ENCODE measurements at places on chromosomes 7 and 10. TPM values are rescaled to one million over a fixed set of nuclear protein-coding genes. Genes with fewer than 3 reads are reported as not detected.

Gene DHX32
- 37.7 TPM for total RNA-seq

Gene CTBP2
- total RNA-seq, result 75.1 TPM

DNA sequence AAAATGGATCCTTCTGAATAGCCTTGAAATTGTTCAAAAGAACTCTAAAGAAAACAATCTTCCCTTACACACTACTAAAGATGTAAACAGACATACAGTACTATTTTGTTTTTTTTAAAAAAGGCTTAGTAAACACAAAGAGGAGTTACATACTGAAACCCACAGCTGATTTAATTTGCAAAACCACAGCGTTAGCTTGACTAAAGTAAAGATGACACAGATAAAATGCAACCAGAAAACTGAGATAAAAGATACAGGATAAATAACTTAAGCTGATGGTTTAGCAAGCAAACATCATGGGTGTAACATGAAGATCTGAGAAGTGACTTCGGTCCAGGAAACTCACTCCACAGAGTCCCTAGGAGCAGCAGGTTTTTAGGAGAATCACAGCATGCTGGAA is 21.8 kb downstream of the PRKCQ start:
- DNase-seq, result no peak

DNA sequence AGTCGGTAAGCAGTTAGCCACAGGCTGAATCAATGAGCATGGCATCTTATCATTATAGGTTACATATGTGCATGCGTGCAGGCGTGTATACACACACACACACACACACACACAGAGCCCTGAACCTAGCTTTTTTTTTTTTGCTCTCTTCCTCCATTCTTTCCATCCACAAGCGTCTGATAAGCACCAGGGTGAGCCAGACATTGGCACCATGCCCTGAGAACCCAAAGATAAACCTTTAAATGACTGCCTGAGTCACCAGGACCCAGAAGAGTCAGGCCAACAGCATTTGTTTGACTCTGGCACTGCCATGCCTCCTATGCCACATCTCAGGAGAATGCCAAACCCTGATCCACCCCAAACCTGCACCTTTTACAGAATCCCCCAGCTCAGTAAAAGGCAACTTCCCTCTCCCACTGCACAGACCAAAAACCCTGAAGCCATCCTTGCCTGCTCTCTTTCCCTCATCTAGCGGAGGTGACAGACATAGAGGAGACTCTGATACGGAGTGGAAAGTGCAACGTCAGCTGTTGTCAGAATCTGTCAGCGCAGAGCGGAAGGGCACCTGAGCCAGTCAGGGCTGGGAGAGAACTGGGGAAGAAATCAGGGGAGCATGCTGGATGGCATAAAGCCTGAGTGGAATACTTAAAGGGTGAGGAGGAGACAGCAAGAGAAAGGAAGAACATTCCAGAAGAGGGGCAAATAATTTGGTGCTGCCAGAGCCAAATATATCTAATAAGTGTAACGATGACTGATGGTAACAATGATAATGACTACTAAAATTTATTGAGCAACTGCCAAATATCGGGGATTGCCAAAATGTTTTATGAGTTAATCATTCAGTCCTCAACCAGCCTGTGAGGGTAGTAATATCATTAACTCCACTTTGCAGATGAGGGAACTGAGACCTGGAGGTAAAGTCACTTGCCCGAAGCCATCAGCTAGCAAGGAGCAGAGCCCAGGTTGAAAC is 3.2 kb downstream of the PARP12 start:
- DNase-seq, result no peak

GRCh38 chr10:88154596-88155250 is 291.3 kb downstream of the PTEN start:
- no peak for DNase-seq

DNA sequence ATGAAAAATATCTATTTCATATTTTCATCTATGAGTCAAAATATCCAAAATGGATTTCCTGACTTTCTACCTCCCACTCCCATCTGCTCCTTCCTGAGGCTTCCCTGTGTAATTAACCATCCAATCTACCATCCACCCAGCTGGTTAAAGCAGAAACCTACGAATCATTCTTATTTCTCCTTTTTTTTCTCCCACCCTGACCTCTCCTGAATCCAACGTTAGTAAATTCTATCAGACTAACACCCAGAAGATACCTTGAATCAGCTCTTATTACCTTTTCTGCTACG is 3.7 kb upstream of the LIPF start:
- DNase-seq, result no peak

Gene AGAP5
- total RNA-seq, result 5.2 TPM

DNA sequence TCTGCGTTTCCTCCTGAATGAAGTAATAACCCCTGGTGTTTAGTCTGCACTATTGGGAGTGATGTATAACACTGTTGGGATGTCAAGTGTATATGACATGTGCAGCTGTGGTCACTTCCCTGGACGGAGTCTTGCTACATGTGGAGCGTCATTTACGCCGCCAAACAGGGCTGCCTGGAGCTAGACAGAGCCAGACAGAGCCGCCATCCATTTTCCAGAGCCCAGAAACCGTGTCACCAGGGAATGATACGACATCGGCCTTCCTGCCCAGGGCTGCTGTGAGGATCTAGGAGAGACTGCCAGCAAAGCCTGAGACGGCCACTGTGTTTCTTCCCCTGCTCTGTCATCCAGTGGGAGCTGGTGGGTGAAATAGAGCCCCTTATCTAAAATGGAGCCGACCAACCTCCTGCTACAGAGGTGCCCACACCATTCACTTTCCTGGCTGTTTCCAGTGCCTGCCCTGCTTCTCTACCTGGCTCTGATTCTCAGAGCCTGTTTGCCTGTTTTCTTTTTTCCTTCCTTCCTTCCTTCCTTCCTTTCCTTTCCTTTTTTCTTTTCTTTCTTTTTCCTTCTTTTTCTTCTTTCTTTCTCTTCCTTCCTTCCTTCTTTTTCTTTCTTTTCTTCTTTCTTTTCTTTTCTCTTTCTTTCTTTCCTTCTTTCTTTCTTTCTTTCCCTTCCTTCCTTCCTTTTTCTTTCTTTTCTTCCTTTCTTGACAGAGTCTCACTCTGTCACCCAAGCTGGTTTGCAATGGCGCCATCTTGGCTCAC is 13.3 kb upstream of the FGFR2 start:
- DNase-seq, result no peak

- no peak for DNase-seq
Measured at GRCh38 chr10:114911801-114912469, 26.1 kb upstream of the TRUB1 start.

Gene PRSS2
- not detected for total RNA-seq

- DNase-seq, result no peak
Measured at GRCh38 chr7:90433221-90433620, 30.0 kb downstream of the CLDN12 start.

GRCh38 chr7:33650828-33651227 is 254.5 kb upstream of the BMPER start:
- no peak for DNase-seq

- DNase-seq, result no peak
Measured at GRCh38 chr7:134356421-134356936, 39.7 kb upstream of the SLC35B4 start.

DNA sequence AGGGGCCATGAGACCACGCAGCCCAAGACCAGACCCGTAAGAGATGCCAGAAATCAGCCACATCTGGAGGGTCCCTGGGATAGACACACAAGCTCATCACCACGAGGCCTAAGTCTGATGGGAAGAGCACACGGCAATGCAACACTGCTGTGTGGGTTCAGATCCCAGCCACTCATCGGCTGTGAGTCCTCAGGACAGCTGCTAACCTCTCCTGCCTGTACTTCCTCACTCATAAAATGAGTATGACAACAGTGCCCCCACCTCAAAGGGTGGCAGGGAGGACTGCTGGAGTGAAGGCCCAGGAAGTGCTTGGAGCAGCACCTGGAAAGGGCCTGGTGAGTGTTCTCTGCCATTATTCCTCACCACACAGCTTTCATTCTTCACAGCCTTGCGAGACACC is 60.9 kb downstream of the MAD1L1 start:
- DNase-seq, result no peak

GRCh38 chr10:121781101-121781500 is 146.7 kb downstream of the ATE1 start:
- no peak for DNase-seq

DNA sequence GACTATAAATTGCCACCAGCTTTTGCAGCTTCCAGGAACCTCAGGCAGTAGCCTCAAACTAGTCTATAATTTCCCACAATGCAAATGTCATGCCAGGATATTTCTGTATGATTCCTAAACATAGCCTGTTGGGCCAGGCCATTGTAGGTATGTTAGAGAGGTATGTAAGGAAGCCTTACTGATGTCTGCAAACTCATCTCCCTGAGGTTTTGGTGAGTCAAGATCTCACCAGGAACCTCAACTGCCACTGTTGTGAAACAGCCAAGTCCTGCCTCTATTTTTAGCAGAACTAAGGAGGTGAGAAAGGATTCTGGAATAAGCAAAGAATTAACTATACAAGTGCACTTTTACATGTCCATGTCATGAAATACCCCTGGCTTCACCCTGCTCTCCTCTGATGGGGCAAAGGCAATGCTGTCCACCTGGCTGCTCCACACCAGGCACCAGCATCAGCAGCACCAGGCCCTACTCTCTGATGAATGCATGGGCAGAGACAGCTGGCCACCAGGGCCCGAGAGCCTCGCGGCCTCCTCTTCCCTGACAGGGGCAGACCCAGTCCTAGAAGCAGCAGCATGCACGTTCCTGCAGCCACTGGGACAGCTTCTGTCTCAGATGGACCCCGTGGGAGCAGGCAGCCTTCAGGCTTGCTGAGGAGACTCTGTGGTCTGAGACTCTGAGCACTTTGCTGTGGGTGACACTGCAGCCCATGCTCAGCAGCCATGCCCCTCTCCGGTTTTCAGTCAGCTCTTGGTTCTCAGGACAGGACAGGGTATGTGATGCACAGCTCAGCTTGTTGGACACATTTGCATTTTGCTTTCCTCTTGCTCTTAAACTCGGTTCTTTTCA is 147.3 kb downstream of the ZMYND11 start:
- DNase-seq, result no peak

- no peak for DNase-seq
Measured at GRCh38 chr10:1776127-1776662, 38.9 kb upstream of the ADARB2 start.

Gene KBTBD2
- total RNA-seq, result 49.8 TPM

Gene AKR1C2
- 823 TPM for total RNA-seq

DNA sequence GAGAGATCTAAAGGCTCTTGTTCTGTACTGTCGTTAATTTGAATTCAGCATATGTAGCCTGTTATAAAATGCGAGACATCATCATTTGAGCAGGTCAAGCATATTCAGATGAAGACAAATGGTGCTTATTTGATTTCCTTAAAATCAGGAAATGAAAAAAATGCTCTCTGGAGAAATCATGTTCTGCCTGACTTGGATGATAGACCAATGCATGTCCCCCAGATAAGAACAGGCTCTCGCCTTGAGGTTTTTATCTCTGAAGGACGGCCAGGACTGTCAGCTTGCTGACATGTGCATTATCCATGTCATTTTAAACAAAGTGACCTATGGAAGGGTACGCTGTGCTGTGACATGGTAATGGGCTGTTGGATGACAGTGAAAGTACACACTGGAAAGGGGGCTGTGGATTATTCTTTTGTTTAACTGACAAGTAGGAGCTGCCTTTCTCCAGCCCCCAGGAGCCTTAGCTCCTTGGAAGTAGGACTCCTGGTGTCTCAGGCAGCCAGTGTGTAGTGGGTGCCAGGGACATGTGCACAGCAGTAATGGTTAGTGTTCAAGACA is 695.1 kb upstream of the GALNT17 start:
- no peak for DNase-seq

Gene CABCOCO1
- total RNA-seq, result not detected

GRCh38 chr7:64870656-64871055 is 32.4 kb upstream of the ZNF273 start:
- DNase-seq, result no peak

GRCh38 chr7:69187824-69188333 is 410.4 kb upstream of the AUTS2 start:
- no peak for DNase-seq

GRCh38 chr10:36096576-36096975 is 454.5 kb upstream of the FZD8 start:
- DNase-seq, result no peak

DNA sequence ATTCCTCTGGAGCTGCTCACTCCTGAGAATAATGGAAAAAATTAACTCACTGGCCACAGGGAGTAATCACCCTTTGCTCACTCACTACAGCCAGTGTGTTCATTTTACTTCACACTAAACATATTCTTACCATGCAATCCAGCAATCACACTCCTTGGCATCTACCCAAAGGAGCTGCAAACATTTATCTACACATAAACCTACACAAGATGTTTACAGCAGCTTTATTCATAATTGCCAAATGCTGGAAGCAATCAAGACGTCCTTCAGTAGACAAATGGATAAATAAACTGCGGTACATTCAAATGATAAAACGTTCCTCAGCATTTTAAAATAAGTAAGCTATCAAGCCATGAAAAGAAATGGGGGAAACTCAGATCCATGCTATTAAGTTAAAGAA is 34.2 kb upstream of the POM121L12 start:
- DNase-seq, result no peak

GRCh38 chr10:73501651-73502050 is 5.8 kb upstream of the PPP3CB start:
- no peak for DNase-seq

GRCh38 chr7:51606601-51607154 is 290.1 kb upstream of the COBL start:
- DNase-seq, result no peak

Gene SPOCK2
- 1.1 TPM for total RNA-seq

All from NCI-H460 (cell line).